ENCODE measurements at places on chromosomes 11 and 22.

- no peak for DNase-seq
Measured at GRCh38 chr22:23846081-23846469, 7.3 kb upstream of the DERL3 start.

DNA sequence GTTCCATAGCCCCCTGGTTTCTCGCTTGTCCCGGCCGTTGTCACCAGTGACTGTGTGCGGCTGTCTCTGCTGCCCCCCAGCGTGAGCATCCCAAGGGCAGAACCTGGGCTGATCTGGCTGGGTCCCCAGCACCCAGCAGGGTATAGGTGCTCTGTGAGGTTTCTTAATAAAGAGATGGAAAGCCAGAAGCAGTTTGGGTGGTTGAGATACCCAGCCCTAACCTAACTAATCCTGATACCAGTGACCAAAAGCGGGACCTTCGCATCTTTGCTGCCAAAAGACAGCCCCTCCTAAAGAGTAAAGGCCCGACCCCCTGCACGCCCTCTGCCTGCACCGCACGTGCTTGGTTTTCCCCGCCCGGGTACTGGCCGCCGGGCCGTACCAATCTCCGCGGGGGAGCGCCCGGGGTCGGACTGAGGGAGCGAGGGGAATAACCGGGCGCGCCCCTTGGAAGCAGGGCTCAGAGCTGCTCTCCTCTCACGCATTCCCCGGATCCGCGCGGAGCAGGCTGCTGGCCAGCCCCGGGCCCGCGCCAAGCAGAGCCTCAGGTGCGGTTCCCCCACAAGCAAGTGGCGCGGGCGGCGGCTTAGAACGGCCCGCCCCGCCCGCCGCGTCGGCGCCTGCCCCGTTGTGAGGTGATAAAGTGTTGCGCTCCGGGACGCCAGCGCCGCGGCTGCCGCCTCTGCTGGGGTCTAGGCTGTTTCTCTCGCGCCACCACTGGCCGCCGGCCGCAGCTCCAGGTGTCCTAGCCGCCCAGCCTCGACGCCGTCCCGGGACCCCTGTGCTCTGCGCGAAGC lies at the start of gene DGAT2:
Gene DGAT2, plus strand, starts transcription at position 667 of the 797 bp plus-strand sequence. CDS start 214 bp downstream, outside the sequence.
- DNase-seq = peak; percentile 66

DNA sequence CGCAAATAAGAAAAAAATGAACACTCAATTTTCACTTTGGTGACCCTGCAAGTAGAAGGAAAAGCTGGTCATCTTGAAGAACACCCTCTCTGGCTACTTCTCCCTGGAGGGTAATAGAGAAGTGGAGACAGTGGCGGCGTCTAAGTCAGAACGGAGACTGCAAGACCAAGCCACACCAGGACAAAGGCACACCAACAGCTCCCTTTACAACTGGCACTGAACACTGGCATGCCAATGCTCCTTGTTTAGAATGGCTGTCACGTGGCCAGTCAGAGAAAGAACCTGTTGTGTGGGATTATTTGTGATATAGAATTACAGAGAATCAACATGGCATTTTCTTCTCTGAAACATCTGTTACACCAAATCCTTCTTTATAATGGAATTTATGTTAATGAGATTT lies 61.3 kb upstream of the YPEL1 start:
- DNase-seq = no peak

- no peak for DNase-seq
Measured at GRCh38 chr22:48498526-48499331, 1328.9 kb downstream of the BRD1 start.

DNA sequence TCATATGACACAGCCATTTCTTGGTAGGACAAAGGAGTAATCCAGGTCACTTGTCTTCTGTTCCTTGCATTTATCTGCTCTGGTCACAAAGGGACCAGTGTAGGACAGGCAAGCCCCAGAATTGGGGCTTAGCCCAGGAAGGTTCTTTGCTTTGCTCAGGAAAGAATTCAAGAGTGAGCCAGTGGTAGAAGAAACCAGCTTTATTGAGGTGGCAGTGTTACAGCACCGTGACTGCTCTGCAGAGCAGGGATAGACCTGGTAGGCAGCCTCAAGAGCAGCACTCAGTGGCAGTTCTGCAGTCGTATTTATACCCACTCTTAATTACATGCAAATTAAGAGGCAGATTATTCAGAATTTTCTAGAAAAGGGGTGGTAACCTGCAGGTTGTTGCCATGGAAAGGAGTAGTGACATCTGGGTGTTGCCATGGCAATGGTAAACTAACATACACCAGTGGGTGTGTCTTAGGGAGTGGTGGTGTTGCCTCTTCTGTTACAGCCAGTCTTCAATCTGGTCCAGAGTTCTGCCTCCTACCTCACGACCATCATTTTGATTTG lies 84.9 kb upstream of the RAB1B start:
- peak; percentile 8 for DNase-seq
